Foreskin keratinocyte (primary cell): ENCODE measurements at places on chromosomes 7 and 10.
A peak's percentile ranks its signal among the peaks of the same experiment; 100 is the strongest.

DNA sequence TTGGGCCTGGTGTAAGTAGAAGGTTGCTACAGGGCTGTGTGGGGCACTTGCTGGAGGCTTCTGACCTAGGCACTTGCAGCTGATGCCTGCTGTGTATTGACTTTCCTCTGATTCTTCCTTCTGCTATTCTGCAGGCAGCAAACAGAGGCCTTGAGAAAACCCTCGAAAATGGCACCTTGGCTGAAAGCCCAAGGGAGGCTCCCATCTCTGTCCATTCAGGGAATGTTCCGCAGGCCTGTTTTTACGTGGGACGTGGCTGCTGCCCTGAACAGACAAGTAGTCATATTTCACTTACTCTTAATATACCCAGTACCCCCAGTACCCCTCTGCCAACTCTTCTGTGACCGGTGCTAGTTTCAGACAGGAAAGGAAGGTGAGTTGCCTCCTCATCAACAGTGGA lies 664.7 kb downstream of the INHBA start:
- DNase-seq = no peak

GRCh38 chr10:27391916-27392315 lies 112.2 kb upstream of the RAB18 start:
- DNase-seq = peak; percentile 82

DNA sequence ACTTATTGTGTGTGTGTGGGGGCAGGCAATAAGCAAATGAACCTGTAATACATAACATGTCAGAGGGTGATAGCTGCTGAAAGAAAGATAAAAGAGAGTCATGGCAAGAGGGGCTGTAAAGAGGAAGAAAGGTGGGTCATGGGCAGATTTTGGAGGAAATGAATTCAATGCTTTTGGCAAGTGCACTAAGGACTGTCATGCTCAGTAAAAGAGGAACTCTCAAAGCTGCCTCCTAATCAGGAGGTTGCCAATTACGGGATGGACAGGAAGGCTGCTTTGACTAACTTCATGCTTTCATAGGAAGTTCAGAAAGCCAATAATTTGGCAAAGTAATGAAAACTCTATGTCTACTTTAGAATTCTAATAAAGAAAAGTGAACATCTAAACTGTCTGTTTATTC lies 401.2 kb downstream of the SH2D4B start:
- DNase-seq = no peak

GRCh38 chr10:31384589-31384949 lies 65.6 kb downstream of the ZEB1 start:
- DNase-seq = no peak

DNA sequence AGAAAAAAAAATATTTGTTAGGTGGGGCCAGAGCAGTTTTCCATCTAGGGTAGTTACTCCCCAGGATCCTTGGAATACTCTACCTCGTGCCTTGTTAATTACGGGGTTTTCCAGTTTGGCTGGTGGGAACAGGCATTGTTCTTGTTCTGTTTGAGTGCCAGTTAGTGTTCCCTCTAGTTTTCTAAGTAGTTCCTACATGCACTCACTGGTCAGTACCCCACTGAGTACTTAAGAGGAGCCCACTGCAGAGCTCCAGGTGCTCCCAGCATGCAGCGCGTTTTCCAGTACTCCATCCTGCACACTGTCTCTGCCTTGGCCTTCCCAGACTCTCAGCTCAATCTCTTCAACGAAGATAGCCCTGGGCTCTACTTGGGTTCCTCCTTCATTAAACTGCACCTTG lies 58.0 kb downstream of the AHCYL2 start:
- DNase-seq = no peak

GRCh38 chr10:86079088-86079487 lies 287.5 kb downstream of the GRID1 start:
- no peak for DNase-seq

- DNase-seq = peak; percentile 40
Measured at GRCh38 chr7:76509931-76510877, at the start of gene UPK3B. Gene UPK3B, plus strand, starts transcription at chr7:76510552. Its CDS starts 101 bp downstream, at chr7:76510653.

- DNase-seq = no peak
Measured at GRCh38 chr10:97519342-97519741, 20.6 kb downstream of the UBTD1 start.

DNA sequence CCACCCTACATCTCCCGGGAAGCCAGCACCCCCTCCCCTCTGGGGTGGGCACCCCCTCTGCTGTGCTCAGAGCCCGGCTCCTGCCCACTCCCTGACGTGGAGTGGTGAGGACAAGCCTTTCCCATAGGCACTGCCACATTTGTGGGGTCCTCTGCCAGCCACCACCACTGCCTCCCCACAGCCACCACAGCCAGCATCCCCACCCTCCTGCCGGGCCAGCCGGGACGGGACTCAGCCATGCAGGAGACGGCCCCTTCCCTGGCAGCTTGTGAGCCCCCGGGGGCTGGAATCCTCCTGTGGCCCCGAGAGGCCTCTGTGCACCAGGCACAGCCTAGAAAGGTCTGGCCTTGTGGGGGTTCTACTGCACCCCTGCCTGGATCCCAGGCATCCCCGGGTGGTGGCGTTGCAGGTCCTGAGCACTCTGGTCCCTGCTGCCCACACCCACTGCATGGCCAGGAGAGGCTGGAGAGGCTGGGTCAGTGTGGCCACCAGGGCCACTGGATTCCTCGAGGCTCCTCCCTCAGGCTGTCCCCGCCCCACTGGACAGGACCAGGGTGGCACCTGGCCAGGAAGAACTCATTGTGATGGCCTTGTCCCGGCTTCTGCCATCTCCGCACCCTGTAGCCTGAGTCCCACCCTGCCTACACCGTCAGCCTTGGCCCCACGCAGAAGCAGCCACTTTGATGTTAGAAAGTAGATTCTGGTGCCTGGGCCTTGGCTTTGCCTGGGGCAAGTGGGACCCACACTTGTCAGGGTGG lies 148.0 kb downstream of the EBF3 start:
- no peak for DNase-seq

DNA sequence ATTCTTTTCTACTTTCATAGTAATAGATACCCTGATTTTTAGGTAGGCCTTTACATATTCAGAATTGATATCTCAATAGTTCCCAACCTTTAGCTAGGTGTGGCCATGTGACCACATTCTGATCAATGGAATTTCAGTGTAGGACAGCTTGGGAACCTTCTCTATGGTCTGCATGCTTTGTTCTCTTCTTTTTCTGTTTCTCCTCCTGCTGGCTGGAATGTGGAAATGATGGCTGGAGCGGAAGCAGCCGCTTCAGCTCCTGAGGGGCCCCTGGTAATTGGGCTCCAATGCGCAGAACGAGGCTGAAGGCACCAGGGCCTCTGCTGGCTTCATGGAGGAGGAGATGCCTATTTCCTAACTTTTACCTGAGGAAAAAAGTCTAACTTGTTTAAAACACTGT lies 152.6 kb downstream of the ZMYND11 start:
- DNase-seq = no peak

DNA sequence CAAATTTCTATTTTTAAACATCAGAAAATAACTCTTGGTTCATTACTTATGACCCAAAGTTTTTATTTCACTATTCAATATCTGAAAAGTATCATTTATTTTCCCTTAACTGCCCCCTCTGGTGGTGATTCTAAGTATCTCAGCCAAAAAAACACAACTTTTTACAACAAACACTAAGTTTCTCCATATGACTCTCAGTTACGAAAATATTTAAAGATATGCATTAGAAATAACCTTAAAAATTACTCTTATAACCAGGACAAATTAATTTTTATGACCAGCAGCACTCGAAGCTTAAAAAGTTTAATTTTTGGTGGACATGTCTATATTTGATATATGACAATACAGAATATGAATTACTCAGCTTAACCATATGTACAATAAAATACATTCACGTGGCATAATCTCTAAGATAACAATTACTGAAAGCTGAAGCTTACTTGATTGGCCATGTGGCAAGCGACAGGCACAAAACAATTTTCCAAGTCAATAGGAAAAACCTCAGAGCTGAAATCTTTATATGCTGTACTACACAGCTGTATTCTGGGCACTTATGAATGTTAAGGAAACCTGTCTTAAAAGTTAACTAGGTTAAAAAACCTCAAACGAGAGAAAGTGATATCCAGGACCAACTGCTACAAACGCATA lies 2.3 kb downstream of the HNRNPA2B1 start:
- no peak for DNase-seq

- no peak for DNase-seq
Measured at GRCh38 chr10:69562731-69563254, 10.4 kb downstream of the NEUROG3 start.

DNA sequence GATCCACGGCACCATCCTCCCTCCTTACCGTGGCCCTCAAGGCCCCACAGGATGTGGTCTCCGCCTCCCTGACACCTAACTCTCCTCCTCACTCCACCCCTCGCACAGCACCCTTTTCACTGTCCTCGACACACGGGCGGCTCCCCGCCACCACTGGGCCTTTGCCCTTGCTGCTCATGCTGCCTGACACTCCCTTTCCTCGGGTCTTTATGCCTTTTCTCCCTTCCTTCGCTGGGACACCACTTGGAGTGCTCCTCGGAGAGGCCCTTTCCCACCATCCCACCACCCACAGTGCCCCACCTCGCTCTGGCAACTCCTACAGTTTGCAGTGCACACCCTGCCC lies 7.9 kb upstream of the INMT start:
- DNase-seq = no peak

DNA sequence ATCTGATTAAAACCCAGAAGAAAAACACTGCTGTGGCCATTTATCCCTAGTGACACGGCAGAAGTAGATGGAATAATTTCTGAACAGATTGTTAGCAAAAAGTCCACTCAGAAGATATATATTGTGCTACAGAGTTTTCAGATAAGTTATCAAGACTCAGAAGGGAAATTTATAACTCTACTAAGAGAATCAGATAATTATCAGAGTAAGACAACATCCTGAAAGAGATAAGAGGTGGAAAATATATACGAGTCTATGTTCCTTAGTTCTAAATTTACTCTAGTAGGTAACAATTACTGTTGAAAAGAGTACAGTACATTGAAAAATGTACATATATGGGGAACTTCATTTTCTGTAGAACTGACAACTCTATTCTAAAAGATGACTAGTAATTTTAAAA lies 176.7 kb downstream of the GNAI1 start:
- no peak for DNase-seq

DNA sequence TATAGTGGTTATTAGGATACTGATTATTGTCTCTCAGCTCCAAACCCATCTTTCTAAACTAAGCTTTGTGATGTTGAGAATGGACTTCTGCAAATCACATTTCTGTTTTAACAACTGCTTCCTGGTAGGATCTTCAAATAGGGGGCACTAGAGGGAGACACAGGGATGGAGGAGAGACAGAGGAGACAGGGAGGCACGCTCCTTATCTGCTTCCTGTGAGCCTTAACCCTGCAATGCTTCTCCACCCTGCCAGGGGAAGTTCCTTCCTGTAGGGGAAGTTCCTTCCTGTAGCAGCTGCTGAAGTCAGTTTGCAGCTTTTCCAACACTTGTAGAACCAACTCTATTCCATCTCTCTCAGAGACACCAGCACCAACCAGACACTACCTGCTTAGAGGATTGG lies 847.2 kb downstream of the CCSER2 start:
- no peak for DNase-seq

GRCh38 chr10:80278480-80278879 lies 11.0 kb downstream of the MAT1A start:
- no peak for DNase-seq

DNA sequence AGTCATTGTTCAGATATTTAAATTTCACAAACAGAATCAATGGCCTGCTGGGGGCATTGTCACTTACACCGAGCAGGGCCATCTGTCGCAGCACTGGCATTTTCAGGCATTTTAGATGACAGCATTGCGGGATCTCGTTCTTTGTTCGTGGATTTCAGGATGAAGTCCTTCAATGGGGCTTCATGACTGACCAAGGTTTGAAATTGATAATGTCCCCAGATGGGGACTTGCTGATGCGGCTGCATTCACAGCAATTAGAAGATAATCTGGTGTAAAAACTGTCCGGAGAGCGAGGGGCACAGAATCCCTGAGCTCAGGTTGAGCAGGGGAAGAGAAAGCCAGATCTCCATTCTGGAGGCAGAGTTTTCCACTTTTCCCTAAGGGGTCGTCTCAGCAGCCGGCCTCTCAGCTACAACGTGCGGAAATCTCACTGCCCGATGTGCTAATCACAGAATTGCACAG lies 1.9 kb upstream of the C7orf33 start:
- DNase-seq = no peak

DNA sequence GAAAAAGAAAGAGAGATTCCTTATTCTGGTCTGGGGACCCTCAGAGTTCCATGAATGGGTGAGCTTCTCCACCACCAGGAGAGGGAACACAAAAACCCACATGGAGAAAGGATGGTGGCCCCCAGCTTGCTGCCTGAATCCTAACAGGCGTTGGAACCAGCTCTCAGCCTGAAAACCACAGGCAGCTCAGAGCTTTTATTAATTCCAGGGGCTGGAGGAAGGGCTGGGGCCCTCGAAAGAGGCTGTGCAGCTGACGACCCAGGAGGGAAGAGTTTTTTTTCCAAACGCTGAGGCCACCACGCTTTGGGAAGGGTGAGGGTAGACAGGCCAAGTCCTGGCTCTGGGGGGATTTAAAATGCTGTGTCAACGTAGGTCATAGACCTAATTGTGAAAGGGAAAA lies 10.8 kb upstream of the ELN start:
- no peak for DNase-seq

GRCh38 chr10:30422981-30423654 lies 10.9 kb upstream of the MAP3K8 start:
- peak; percentile 87 for DNase-seq

DNA sequence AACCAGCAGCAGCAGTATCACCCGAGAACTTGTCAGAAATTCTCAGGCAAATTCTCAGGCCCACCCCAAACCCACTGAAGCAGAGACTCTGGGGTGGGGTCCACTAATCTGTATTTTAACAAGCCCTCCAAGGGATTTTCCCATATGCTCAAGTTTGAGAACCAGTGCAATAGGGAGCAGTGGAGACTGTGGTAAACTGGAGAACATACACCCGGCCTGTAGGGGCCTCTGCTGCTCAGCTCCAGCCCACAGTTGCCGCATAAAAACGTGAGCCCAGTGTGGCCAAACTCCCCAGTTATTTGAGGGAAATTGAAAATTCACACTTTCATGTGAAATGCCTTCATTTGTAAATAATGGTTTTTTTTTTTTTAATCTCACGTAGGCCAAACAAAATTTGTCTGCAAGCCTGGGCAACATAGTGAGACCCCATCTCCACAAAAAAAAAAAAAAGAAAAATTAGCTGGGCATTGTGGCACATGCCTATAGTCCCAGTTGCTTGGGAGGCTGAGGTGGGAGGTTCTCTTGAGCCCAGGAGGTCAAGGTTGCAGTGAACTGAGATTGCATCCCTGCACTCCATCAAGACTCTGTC lies 97.6 kb upstream of the ZMIZ1 start:
- no peak for DNase-seq

DNA sequence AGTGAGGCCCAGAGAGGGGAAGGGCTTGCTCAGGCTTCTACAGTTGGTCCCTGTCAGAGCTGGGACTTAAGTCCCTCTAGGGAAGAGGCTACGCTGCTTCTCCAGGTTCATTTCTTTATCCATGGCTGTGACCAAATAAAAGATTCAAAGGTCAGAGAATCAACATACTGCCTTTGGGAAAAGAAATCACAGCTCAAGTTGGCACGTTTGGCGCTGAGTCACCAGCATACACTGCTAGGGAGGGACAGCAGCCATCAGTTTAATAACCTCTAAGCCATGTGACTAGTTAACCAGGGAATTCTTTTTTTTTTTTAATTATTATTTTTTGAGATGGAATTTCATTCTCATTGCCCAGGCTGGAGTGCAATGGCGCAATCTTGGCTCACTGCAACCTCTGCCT lies 28.4 kb upstream of the CRHR2 start:
- no peak for DNase-seq
